Activated CD4-positive, CD25-positive, alpha-beta regulatory T cell treated with anti-CD3 and anti-CD28 coated beads, Interleukin-2, amount 50 U/mL, for 24 hours (primary cell): ENCODE measurements at places on chromosomes 4 and X.

DNA sequence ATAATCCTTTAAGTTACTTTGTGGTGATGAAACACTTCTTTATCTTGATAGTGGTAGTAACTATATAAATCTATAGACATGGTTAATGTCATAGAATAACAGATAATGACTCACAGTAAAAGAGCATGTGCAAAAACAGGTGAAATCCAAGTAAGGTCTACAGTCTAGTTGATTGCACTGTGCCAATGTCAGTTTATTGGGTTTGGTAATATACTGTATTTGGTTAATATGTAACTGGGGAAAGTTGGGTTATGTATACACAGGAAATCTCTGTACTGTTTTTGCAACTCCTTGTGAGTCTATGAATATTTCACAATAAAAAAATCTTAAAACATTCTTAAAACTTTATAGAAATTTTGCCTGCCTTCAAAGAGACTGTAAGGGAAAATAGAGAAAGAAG lies 1067.6 kb upstream of the FTHL17 start:
- no peak for ATAC-seq

- ATAC-seq: no peak
These were observed 2.1 kb upstream of the FAT1 start for GRCh38 chr4:186725469-186726425.

DNA sequence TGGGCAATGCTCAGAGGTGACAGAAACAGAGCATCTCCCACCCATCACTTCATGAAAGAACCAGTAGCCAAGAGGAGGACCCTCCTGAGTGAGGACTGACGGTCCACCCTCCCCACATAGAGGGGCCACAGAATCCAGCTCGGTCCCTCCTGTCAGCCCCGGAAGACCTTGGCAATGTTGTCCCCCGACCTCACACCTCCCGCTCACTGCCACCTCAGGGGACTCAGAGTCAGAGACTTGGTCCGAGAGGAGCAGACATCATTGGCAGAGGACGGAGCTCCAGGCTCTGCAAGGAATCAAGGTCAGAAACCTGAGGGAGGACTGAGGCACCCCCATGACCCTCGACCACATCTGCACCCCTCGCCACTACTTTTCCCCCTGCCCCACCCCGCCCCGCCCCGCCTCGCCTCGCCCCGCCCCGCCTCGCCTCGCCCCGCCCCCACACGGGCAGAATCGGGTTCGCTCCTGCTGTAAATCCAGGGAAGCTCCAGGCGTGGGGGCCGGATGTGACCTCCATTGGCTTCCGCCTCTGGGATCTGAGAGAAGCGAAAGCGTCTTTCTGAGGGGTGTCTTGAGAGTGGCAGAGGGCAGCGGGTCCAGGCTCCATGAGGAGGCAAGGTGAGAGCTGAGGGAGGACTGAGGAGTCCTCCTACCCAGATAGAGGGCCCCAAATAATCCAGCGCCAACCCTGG lies at the start of gene MAGEA11:
MAGEA11 (plus strand) TSS at position 516 of the 692 bp plus-strand sequence. CDS start 1,100 bp downstream, outside the sequence.
- no peak for ATAC-seq

DNA sequence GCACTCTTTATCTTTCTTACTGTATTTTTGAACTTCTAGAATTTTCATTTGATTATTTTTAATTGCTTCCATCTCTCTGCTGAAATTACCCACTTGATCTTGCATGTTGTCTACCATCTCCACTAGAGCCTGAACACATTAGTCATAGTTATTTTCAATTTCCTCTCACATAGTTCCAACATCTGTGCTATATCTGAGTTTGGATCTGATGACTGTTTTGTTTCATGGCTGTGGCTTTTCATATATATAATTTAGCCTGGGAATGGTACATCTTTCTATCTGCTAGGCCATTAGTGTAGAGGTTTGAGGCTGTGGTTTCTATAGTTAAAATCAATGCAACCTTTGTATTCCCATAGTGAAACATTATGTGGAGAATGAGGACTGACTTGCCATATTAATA lies 33.2 kb downstream of the NPY2R start:
- no peak for ATAC-seq

DNA sequence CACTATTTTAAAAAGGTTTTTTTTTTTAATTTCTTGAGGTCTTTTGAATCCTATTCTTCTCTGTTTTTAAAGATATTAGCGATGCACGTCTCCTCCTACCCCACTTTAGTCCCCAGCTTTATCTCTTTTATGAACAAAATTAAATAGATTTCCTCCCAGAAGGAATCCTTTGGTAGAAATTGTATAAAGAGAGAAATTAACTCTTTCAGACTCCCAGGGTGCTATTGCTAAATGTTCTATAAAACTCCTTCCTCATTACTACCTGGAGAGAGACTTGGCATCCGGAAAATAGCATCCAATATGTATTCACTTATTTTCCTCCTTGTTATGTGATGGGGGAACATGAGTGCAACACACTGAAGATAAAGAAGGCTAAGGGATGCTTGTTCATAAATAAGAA lies 16.5 kb upstream of the PACRGL start:
- no peak for ATAC-seq

GRCh38 chrX:66489339-66489738 lies 149.5 kb downstream of the EDA2R start:
- ATAC-seq: no peak

DNA sequence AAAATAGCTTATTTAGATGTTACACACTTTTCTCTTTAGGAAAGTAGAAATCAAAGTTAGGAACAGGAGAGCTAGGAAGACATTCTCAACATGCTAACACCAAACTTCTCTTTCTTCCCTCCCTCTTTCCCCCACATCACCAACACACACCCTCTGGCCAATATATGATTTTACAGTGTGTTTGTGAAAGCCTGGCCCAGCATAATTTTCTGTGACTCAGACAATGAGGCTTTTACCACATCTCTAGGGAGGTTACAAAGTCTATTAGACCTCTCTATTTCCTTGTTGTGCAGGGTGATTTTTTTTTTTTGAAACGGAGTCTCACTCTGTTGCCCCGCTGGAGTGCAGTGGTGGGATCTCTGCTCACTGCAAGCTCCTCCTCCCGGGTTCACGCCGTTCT lies 189.9 kb downstream of the AASDH start:
- no peak for ATAC-seq

- ATAC-seq: no peak
These were observed 49.6 kb downstream of the LAMP2 start for GRCh38 chrX:120419463-120419862.

DNA sequence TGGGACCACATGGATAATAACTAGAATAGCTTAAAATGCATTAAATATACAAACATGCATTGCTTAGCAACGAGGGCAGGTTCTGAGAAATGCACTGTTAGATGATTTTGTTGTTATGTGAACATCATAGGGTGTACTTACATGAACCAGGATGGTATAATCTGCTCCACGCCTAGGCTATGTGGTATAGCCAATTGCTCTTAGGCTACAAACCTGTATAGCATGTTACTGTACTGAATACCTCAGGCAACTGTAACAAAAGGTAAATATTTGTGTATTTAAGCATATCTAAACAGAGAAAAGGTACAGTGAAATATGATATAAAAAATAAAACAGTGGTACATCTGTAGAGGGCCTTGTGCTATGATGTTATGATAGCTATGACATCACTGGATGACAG lies 169.2 kb upstream of the IL15 start:
- no peak for ATAC-seq

GRCh38 chr4:23533859-23534258 lies 356.0 kb downstream of the PPARGC1A start:
- ATAC-seq: no peak

DNA sequence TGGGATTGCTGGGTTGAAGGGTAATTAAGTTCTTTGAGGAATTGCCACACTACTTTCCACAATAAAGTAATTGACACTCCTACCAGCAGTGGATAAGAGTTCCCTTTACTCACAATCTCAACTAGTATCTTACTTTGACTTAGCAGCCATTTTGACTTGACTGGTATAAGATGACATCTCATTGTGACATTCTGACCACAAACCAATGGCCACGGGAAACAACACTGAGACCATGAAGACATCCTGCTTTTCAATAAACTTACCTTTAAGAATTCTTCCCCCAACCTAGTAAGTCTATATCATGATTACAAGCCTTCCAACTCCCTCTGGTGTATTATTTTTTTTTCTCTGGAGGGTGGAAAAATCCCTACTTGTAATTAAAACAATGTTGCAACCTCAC lies 66.9 kb upstream of the WDR1 start:
- ATAC-seq: no peak

- ATAC-seq: no peak
These were observed 48.8 kb downstream of the UGT2B10 start for GRCh38 chr4:68864438-68865187.

DNA sequence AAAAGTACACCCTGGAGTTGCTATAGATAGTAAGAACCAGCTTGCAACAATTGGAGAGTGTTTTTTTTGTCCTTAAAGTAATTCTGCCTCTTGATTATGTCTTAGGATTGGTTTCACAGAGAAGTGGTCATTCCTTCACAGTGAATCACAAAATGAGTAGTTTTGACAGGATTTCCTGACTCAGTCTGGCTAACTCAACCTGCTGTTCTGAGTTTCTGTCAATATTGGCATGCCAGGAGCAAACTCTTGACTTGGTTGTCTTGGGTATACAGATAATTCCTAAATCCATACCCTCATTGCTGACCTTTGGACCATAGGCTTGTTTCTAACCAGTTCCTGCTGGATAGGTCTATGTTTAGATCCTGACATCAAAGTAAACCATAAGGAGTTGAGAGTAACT lies 9.4 kb downstream of the FHIP1A start:
- no peak for ATAC-seq

- no peak for ATAC-seq
These were observed 1927.1 kb upstream of the PCDH7 start for GRCh38 chr4:28792917-28793597.

- ATAC-seq: no peak
These were observed 80.4 kb downstream of the PDLIM5 start for GRCh38 chr4:94531991-94532789.

- no peak for ATAC-seq
These were observed 215.2 kb downstream of the ANTXR2 start for GRCh38 chr4:79857811-79858210.

DNA sequence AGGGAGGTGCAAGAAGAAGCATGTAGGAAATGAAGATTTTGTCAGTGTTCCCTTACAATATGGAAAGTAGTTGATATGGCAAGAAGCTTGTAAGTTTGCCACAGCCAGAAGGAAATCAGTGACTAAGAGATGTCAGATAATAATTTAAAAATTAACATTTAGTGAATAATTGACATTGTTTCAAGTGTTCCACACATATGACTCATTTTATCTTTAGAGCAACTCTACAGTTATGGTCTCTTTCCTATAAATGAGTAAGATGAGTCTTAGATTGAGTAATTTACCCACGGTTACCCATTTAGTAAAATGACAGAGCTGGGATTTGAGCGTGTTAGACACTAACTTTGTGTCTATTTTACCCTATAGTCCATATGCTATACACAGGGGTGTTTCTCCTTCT lies 300.3 kb upstream of the IRS4 start:
- ATAC-seq: no peak

- ATAC-seq: no peak
These were observed 15.5 kb downstream of the PRRG1 start for GRCh38 chrX:37364666-37365065.

DNA sequence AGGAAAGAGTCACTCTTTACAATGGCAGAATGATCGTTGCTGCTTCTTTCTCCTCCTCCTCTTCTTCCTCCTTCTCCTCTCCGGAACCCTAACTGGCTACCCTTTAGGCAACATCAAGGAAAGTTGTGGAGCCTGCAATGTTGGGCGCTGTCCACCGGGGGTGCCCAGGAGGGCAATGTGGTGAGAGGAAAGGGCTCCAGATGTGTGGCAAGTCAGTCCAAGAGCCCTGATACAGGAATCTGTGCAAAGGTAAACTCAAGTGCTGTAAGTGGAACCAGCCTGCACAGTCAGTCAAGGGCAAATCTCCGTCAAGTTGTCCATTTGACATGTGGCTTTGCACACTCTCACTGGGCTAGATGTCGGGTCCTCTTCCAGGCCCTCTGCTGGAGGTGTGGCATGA lies 2.8 kb downstream of the RTL5 start:
- no peak for ATAC-seq

DNA sequence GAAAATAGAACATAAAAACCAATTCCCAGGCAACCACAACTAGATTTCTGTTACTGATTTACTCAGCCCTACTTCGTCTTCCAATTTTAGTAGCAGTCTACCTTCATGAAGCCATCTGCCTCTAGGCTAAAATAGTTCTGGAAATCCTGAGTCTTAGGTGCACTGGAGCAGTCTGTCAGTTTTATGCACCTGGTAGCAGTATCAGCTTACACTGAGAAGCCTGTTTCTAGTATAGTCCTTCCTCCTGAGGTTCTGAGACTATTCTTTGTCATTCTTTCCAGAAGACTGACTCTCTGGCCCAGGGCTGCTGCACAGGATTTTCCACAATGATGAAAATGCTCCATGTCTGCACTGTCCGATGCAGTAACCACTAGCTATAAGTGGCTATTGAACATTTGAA lies 16.9 kb upstream of the HPRT1 start:
- no peak for ATAC-seq

GRCh38 chr4:186657764-186658163 lies 65.9 kb downstream of the FAT1 start:
- ATAC-seq: no peak

DNA sequence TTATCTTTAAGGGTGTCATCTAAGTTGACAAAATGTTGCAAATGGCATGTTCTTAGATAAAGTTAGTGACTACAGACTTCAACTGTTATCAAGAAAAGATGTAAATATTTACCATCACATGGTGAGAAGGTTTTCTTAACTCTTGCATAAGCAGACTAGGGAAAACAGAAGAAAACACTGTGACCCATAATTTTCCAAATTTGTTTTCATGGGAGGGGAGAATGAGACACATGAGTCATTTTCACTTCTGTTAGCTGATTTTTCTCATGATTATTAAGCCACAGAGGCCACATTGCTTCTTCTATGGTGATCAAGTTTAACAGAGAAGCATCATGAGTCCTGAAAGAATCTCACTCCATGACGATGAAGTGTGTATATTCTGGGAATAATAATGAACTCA lies 30.2 kb upstream of the SYTL5 start:
- ATAC-seq: no peak

DNA sequence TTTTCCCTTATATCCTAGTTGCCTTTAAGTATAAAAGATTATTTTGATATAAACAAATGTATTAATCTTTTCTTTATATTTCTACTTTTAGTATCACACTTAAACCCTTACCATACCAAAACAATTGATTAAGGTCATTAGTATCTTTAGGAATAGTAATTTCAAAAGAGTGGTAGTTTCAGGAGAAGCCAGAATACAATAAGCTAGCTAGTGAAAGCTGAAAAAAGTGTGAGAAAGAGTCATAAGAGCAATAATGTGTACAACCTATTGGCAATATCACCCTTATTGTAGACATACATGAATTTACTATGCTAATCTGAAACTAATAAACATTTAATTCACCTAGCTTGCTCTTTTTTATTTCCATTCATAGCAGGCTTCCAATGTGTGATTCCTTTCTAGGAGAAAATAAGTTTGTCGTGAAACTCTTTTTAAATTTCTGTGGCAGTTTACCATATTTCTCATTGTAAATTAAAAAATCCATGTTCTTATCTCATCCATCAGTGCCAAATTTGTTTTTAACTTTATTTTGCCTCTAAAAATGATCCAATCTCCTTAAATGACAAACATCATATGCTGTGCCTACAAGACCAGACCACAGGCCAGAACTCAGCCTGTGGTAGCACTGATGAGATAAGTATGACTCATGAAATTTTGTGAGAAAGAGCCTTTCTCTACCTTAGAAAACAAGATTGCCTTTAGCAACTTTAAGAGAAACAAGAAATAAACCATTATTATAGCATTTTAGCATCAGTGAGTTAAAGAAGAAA lies 8.1 kb downstream of the NEK1 start:
- ATAC-seq: peak; percentile 94

- no peak for ATAC-seq
These were observed 27.4 kb upstream of the HPGD start for GRCh38 chr4:174549721-174550120.
